ENCODE measurements at places on chromosomes 16 and 17.

DNA sequence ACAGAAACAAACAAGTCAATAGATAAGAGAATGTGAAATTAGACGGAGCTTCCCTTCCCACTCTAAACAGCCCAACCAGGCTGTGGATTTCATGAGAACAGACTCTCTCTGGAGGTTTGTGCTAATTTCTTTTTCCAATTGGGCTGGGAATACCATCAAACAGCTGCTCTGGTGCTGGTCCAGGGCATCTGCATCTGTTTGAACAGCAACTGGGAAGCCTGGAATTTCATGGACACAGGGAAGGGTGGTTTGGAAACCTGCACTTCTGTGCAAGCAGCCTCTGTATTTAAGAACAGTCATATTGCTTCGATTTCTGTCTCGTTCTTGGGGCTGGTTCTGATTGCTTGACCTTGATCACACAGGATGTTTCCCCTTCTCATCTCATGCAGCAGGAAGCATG is 88.7 kb downstream of the FOXL1 start:
- DNase-seq = no peak

- DNase-seq = no peak
These were observed 69.6 kb upstream of the HS3ST3A1 start for GRCh38 chr17:13671341-13671740.

GRCh38 chr17:78366109-78366848 is 6.4 kb upstream of the SOCS3 start:
- no peak for DNase-seq

- peak; percentile 48 for DNase-seq
These were observed 930.9 kb upstream of the CDH8 start for GRCh38 chr16:62967163-62967562.

GRCh38 chr16:88569614-88569984 is 604 bp upstream of the ZC3H18 start:
- no peak for DNase-seq

- DNase-seq = no peak
These were observed 36.8 kb downstream of the MEAK7 start for GRCh38 chr16:84467709-84468108.

- peak; percentile 44 for DNase-seq
These were observed 13.2 kb downstream of the SREBF1 start for GRCh38 chr17:17823433-17824118.

DNA sequence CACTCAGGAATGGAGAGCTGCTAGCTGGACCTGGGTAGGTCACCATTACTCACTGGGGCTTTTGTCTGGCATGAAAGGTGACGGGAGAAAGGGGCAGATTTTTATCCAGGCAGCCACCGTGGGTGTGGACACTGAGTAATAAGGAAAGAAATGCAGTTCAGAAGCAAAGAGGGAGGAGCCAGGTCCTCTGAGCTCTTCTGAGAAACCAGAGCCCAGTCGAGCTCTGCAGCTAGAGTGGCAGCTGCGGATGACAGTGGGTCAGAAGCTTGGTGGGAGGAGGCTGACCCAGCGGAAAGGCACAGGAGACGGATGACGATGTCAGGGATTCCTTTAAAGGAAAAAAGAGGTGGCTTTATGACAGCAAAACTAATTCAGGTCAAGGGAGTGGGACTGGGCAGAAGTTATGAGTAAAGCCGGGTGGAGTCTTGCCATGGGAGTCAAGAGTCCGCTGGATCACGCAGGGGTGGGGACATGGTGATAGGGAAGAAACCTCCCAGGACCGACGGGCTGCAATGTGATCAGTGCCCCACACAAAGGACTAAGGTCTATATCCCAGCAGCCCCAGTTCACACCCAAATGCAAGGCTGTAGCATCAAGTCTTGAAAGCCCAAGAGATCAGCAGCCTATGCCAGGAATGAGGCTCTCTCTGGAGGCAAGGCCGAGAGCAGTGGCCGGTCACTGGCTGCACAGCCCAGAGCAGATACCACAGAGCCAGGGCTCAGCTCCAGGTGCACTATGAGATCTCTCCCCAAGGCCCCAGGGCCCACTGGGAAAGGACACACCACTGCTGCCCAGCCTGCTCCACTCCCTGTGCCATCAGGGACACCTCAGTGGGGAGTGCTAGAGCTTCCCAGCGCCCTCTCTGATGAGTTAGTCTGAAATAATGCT is 6.3 kb upstream of the MNT start:
- no peak for DNase-seq

- no peak for DNase-seq
These were observed 57.4 kb upstream of the TEKT3 start for GRCh38 chr17:15398736-15399331.

DNA sequence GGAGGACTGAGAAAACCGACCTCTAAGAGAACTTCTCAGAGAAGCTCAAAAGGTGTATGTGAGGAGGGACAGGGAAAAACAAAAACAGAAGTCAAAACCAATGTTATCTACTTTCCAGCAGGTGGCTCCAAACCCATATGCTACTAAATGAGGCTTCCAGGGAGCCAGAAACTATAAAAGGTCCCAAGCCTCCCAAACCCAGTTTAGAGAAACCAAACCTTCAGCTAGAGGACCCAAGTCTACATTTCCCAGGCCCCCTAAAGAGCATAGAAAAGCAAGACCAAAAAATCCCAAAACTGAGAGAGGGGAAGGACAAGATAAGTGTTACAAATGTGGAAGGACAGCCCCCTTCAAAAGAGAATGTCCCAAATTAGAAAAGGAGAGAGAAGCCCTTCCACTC is 3.7 kb downstream of the HPR start:
- no peak for DNase-seq

- peak; percentile 19 for DNase-seq
These were observed 1.2 kb downstream of the JPT1 start for GRCh38 chr17:75152922-75153779.

GRCh38 chr16:54506214-54506580 is 219.6 kb upstream of the IRX3 start:
- DNase-seq = no peak

DNA sequence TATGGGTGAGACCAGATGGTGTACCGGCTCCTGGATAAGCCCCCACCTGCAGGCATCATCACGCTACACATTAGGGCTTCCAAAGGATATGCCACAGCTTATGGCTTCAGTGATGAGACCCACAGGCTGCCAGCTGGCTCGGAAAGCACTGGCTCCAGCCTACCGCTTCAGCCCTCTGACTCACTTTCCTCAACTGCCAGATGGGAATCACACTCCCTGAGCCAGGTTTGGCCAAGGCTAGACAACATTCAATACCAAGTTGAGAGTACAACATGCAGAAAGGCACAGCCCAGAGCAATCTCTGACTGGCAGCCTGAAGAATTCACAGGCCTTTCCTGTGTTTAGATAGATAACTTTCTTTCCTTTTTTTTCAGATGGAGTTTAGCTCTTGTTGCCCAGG is 10.3 kb downstream of the CENPV start:
- DNase-seq = no peak

DNA sequence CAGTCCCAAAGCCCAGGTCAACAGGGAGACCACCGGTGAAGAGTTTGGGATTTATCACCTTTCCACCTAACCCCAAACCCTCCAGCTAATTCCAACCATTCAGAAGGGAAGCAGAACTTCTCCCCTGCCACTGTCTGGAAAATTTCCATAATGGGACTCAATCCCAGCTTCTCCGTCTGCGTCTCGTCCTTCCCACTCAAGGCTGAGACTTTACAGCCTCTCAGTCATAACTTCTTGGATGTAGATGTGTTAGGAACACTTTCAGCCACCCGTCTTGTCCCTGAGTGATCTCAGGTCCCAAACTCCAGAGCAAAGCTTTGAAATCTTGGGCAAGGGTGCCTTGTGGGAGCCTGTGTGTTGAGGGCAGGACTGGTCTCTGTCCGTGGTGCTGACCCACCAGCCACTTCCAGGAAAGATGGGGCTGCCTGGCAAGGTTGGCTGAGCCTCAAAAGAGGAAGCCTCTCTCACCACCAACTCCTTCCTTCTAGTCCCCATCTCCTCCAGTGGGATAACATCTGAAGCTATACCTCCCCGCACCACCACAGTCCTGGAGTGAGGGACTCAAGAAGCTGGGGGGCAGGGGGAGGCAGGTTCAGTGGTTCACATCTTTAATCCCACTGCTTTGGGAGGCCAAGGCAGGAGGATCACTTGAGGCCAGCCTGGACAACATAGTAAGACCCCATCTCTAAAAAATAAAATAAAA is 9.3 kb downstream of the GAS2L2 start:
- DNase-seq = no peak

DNA sequence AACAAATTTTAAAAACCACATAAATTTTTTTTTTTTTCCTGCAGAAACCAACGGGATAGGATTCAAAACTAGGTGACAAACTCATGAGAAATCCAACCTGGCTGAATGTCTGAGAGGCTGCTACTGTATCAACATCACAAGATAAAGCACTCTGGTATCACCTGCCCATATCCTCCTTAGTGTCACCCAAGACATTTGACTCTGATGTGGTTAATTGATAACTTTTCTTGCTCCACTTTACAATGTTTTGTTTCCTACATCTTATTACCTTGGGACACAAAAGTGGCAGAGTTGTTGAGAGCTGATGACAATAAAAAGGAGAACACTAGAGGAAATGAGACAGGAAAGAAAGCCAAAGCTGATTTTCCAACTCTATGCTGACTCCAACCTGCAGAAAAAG is 4.0 kb upstream of the FBXL20 start:
- no peak for DNase-seq

DNA sequence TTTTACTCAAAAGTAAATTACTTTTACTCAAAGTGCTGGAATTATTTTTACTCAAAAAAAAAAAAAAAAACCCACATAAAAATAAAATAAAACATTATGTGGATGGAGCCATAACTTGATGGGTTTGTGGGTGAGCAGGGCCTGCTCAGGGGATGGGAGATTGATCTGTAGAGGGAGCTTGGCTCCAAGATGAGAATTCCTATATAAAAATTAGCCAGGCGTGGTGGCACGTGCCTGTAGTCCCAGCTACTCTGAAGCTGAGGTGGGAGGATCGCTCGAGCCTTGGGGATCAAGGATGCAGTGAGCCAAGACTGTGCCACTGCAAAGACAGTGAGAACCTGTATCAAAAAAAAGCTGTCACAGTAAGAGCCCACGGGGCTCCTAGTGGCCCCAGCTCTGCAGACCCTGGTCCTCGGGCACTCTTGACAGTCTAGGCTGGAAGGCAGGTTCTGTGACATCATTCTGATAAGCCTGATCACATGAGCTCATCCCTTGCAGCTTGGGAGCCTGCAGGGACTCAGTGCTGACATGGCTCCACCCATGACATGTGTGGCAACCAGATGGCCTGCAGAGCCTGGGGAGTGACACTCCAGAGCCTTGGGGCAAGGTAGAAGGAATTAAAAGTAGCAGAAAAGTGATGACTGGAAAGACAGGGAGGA is 42.5 kb downstream of the ST3GAL2 start:
- no peak for DNase-seq

GRCh38 chr16:19757026-19757425 is 39.0 kb downstream of the IQCK start:
- DNase-seq = no peak

DNA sequence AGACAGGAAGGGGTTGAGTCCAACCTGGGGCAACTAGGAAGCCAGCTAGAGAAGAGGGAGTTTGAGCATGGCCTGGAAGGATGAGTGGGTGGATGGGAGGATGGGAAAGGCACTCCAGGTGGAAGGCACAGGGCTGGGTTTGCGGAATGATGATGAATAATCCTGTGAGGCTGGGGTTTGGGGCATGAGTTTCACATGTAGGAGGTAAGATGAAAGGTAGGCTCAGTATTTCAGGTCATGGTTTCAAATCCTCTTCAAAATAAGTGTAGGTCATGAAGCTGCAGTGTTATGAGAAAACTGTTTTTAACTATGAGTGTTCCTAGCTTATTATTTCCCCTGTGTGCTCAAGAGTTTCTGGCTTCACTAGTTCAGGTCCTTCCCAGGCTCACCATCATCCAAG is 130.3 kb downstream of the SKAP1 start:
- DNase-seq = no peak

DNA sequence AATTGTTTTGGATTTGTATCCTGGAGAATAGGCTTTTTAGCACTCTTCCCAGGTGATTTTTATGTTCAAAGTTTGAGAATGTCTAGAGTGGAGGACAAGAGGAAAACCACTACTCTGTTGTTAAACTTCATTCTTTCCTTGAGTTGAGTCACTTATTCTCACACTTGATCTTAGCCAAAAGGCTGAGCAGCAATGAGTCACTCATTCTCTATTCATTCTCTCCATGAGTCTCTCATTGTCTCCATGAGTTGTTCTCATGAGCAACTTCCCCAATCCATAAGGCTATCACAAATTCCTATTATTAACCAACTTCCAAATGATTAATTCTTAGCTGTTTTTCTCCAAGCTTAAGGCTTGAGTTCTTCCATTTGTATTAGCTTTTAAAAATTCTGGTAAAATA is 1393.3 kb downstream of the CDH8 start:
- no peak for DNase-seq

GRCh38 chr16:83602761-83603722 is 204.7 kb upstream of the HSBP1 start:
- no peak for DNase-seq

DNA sequence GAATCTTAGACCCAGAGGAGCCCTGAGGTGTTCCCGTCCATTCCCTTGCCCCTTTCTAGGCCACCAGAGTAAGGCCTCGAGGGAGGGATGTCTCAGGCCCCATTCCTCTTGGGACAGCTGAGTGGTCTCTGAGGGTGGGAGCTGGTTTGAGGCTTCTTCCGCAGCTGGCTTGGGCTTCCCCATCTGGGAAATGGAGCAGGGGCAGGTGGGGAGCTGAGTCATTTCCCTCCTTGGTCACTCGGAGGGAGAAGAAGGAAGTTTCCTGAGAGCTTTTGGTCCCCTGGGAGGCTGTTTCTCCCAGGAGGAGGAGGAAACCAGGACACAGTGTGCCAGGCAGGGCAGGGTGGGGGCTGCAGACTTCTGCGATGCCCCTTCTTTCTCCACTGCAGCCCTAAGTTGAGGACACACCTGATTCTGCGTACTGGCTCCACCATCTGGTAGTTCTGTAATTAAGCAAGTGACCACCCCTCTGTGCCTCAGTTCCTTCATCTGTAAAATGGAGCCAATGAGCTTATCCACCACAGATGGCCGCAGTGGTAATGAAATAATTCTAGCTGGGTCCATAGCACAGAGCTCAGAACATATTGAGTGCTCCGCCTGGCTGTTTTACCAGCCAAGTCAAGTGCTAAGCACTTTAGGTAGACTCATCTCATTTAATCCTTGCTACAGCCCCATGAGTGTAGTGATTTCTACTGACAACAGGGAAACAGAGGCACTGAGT is 1.6 kb upstream of the KCNJ12 start:
- DNase-seq = no peak

DNA sequence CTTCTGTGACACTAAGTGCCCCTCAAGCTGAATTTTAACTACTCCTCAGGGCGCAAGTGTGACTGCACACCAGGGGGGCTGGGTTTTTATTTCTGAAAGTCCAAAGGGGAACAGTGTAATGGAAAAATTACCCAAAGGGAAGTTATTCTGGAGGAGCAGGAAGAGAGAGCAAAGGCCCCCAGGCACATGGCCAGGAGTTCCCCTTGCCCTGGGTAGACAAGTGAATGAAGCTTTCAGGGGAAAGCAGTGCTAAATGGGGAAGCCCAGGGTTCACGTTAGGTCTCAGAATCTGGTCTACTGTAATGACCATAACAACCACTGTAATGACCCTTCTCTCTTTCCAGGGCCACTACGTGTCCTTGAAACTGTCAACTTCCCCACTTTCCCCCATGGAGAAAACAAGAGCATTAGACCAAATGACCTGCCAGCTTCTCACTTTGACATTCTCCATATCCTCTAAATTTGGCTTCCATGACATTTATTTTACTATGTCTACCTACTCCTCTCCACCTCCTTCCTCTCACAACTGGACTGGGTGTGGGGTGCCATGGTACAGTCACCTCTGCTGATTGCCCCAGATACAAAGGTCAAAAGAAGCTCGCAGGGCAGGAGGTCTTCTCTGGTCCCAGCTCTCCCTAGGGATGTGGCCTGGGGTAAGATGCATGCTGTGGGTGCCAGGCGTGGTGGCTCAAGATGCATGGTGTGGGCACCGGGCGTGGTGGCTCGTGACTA is 34.1 kb upstream of the MMP2 start:
- no peak for DNase-seq

GRCh38 chr17:21304091-21304490 is 19.6 kb downstream of the MAP2K3 start:
- DNase-seq = no peak
